HT1080 (cell line): ENCODE measurements at places on chromosomes 7 and 10.
A peak's percentile ranks its signal among the peaks of the same experiment; 100 is the strongest.

DNA sequence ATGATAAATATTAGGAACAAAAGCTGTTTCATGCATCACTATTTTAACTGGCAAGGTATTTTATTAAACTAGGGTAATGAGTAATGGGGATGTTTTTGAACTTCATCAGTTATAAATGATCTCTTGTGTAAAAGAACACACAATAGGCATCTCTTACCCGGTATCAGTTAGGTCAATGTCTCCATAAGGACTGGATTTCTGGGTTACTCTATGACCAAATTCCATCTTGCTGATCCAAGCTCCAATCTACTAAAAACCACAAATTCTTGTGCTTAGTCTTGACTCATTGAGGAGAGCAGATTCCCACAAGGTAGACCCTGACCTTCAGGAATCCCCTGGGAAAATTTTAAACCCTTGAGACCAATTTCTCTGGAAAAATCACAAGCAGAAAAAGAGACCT lies 1167.7 kb downstream of the XPNPEP1 start:
- DNase-seq: peak; percentile 54

DNA sequence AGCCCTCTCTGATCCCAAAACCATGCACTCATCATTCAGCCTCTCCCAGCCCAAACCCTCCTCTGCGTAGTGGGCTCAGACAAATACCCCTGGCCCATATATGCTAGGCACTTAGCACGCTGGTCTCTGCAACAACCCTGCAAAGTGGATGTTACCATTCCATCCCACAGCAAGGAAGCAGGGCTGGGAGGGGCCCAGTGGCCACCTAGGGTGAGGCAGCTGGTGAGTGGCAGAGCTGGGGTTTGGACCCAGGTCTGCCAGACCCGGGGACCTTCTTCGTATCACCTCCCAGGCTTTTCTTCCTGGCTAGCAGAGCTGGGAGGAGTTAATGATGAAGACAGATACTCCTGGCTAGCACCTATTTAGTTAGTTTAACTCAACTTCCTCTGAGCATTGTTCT lies 33.1 kb upstream of the SLC29A3 start:
- no peak for DNase-seq

DNA sequence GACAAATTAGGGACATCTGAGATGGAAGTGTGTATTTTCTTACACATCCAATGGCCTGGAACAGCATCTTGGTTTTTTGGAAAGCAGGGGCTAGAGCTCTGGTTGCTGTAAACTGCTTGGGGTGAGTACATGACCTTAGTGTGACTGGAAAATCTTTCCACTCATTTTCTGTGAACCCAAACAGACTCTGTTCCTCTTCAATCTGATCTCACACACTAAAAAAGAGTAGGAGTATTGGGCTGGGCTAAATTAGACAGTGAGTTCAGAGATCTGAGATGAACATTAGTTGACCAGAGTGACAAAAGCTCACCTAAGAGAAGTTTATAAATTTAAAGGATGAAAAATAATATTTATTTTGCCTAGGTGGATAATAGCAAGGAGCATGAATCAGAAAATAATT lies 59.2 kb downstream of the OR13A1 start:
- no peak for DNase-seq

- no peak for DNase-seq
Observed at GRCh38 chr7:51299391-51300133, 17.0 kb downstream of the COBL start.

DNA sequence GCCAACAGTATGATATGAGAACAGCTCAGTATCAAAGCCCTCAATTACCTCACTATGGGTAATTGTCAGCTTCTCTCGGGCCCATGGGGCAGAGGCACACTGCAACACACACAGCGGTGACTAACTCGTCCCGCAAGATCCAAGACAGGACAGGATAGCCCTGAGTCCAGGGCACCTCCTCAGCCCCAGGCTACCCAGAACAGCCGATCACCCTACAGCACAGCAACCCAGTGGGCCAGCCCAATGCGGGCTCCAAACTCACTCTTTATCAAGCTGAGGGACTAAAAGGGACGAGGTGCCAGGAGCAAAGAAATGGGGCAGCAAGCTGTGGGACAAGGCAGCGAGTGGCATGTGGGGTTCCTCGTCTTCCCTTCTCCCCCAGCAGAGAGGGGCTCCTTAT lies 765.1 kb downstream of the GRID1 start:
- DNase-seq: no peak

DNA sequence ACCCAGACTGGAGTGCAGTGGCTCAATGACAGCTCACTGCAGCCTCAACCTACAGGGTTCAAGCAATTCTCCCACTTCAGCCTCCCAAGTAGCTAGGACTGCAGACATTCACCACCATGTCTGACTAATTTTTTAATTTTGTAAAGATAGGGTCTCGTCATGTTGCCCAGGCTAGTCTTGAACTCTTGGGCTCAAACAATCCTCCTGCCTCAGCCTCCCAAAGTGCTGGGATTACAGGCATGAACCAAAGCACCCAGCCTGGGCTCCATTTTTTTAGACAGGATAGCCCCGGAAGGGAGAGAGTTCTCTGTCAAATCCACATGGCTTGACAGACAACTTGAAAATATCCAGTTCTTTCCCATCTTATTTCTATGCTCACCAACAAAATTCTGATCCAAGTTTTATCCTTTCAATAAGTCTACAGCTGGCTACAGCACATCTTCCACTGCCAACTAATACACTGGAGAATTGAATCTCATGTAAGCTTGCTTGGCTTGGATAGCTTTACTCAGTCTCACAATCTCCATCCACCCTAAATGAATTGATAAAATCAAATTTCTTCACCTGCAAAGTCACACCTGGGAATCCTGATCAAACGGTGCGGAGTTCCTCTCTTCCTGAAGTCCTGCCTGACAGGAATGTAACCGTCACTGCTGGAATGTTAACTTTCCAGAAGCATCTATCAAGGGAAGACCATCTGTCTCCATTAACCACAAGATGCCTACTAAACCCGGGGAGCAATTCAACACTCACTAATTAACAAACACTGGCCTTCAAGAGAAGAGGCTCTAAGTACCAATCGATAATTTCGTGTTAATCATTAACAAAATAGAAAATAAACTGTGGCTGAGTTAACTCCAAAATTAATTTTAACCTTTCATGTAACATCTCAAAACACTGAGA lies 239.7 kb upstream of the MKLN1 start:
- DNase-seq: no peak

GRCh38 chr7:82803411-82803810 lies 359.3 kb downstream of the PCLO start:
- peak; percentile 45 for DNase-seq

DNA sequence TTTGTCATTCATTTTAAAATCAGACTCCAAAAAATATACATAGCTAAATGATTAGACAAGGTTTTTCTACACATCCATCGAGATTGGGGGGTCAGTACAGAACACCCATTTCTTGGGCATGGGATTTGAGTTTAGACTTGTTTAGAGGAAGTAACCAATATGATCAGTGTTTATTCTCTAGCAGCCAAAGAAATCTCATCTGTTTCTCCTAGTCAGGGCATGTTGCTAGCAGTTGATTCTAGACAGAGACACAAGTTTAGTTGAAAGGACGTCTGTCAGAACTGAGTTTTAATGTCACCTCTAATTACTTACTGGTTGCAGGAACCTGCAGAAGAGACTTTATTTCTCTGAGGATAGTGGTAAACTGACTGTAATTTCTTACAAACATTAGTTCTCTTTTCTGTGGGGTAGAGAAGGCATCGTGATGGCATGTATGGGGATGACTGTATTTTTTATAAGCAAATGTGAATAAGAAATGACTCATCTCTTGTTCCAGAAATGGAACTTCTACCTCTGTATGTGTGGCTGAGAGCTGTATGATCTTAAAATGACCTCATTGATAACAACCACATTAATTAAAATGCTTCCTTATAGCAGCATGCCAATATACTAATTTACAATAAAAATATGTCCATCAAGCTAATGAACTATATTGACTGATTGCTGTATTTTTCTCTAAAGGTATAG lies 30.6 kb upstream of the RHOBTB1 start:
- peak; percentile 69 for DNase-seq

GRCh38 chr7:44282601-44283171 lies 42.7 kb downstream of the CAMK2B start:
- DNase-seq: no peak
